ENCODE measurements at places on chromosomes 7 and 10.

DNA sequence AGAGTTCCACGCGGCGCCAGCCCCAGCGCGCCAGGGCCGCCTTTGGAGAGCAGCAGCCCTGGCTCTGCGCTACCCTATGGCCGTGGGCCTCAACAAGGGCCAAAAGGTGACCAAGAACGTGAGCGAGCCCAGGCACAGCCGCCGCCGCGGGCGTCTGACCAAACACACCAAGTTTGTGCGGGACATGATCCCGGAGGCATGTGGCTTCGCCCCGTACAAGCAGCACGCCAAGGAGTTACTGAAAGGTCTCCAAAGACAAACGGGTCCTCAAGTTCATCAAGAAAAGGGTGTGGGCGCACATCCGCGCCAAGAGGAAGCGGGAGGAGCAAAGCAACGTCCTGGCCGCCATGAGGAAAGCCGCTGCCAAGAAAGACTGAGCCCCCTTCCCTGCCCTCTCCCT lies 144.1 kb downstream of the SRPK2 start:
- DNase-seq: no peak

DNA sequence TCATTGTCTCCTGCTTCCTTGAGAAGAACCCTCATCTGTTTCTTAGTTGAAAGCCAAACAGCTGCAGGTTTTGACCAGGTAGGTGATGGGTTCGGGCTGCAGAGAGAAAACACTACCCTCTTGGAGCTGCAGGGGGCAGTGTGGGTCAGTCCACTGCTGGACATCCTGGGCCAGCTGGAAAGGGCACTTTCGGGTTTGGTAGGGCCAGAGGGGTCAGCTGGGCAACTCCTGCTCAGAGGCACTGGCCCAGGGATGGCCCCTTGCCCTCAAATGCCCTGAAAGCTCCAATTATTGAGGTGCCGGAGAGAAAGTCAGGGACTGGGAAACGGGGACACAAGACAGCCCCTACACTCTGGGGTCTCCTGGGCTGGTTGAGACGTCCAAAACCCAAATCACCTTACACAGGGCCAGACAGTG lies 90.7 kb downstream of the MKI67 start:
- DNase-seq: no peak

GRCh38 chr7:100965723-100966541 lies 3.4 kb upstream of the MUC12 start:
- peak; percentile 29 for DNase-seq

- no peak for DNase-seq
Measured at GRCh38 chr7:151255390-151255789, 6.9 kb upstream of the SMARCD3 start.

DNA sequence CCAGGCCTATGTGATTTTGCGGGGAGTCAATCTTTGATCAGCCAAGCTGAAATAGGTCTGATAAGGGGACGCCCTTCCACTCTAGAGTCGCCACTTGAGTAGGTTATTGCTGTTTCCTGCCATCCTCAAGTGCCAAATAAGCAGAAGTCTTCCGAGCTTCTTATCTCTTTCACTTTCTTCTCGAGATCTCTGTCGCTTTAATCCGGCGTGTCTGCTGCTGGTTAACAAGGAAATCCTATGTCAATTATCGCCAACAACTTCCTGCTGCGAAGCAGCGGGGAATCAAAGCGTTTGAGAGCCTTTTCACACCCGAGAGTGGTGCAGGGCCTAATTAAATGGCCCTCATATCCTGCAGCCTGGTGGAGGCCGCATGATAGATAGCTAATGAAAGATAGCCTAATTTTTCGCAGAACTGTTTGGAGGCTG lies 215.9 kb downstream of the RAB11FIP2 start:
- DNase-seq: no peak

DNA sequence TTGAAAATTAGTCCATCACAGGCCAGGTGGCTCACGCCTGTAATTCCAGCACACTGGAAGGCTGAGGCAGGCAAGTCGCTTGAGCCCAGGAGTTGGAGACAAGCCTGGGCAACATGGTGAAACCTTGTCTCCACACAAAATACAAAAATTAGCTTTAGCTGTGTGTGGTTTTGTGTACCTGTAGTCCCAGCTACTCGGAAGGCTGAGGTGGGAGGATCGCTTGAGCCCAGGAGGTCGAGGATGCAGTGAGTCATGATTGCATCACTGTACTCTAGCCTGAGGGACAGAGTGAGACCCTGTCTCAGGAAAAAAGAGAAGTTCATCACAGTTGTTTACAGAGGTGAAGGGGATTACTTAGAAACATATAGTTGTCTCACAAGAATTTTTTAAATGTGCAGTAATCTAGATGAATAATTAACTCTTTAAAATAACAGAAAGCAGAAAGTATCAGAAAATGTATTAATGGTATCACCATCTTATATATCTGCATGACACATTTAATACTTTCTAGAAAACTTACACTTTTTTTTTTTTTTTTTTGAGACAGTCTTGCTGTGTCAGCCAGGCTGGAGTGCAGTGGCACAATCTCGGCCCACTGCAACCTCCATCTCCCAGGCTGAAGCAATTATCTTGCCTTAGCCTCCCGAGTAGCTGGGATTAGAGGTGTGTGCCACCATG lies 8.9 kb downstream of the LCOR start:
- peak; percentile 15 for DNase-seq

DNA sequence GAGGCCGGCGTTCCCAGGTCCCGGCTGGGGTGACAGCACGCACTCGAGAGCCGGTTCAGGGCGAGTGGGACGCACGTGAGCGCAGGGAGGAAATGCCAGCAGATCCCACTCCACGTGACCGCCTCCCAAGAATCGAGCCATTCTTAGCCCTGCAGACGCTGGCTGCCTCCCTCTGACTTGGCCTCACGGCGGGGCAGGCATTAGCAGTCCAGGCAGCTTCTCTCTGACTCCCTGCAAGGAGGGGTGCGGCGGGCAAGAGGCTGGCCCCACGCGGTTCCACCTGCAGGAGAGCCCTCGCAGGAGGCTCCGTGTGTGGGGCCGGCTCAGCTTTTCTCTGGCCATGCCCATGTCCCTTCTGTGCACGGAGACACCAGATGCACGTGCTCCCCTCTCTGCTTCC lies 10.1 kb downstream of the GPR146 start:
- no peak for DNase-seq

- DNase-seq: no peak
Measured at GRCh38 chr7:28989211-28989980, 31.3 kb upstream of the TRIL start.

DNA sequence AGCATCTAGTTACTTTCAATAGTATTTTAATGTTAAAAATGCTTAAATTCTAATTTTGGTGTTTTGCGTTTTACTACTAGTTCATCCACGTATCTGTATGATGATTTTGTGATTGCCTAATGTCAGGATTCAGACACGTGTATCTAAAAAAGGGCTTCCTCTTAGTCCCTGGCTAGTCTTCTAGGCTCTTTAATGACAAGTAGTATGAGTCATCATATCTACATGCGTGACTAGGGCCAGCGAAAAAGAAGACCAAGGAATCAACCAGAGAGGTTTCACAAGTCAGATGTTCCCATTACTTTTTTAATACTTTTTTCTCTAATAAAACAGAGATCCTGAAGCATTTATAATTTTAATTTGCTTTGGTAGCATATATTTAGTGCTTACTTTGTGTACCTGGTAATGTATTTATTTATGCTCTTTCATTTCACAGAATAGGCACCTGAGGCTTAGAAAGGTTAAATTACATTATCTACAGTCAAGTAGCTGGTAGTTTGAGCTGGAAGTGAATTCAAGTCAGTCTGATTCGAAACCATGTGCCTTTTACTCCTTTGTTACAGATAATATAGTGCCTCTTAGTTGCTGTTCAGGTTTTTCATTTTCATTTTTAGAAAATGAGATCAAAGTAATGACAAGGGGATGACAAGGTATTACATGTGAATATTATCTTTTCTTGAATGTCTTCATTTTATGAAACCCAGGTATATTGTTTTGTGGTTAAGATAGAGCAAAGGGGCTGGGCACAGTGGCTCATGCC lies 140.3 kb downstream of the FOXP2 start:
- peak; percentile 32 for DNase-seq

- DNase-seq: peak; percentile 51
Measured at GRCh38 chr10:93039721-93040120, 20.9 kb upstream of the CYP26C1 start.

DNA sequence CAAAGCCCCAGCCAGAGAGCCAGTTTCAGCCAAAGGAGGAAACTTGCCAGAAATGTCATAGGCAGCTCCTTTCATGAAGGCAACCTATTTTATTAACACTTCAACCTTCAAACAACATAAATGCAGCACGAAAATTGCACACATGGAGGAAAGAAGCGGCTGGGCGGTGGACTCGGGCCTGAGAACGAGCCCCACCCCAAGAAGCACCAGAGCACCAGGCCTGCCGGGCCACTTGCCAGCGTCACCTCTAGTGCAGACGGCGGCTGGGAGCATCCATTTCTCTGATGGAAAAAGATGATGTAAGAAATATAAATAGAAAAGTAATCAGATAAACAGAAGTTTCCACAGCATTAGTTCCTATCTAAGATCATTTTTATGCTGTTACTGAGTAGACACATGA lies 100.0 kb downstream of the TCERG1L start:
- DNase-seq: no peak

All from fibroblast of skin of abdomen (primary cell).